Omental fat pad (tissue), 4 donors: ENCODE measurements at places on chromosomes 3 and 15.

DNA sequence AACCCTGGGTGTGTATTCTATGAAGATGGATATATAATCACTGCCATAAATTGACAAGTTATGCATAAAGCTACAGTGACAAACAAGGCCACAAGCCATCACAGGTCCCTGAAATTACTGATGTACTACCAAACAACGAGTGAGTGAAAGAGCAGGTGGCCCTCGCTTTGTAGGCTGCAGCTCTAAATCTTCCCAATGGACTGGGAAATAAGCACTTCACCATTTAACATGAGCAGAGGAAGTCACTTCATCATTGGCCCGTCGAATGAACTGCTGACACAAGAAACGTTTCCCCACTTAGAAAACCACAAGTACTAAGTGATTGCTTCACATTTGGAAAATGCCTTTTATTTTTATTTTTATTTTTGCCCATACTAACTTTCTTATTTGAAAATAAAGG lies 218.0 kb downstream of the ZNF385D start:
- DNase-seq, result no peak

DNA sequence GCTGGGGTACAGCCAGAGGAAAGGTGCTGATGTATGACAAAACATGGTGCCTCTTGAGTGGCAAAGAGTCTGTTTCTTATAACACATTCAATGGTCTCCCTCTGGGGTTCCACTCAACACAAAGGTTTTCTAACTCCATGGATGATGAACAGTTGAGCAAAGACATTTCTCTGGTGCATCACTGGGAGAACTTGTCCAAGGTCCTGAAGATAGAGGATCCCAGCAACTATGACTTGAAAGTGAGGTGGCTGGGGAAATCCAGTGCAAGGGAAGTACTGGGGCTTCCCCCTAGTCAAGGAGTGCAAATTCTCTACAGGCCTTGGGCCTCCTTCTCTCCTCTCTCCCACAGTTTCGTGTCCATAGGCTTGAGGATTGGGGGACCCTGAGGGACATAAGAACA lies 431.1 kb downstream of the WDR72 start:
- DNase-seq, result no peak

- DNase-seq, result no peak
Observed at GRCh38 chr3:11288021-11288491, 15.9 kb downstream of the ATG7 start.

DNA sequence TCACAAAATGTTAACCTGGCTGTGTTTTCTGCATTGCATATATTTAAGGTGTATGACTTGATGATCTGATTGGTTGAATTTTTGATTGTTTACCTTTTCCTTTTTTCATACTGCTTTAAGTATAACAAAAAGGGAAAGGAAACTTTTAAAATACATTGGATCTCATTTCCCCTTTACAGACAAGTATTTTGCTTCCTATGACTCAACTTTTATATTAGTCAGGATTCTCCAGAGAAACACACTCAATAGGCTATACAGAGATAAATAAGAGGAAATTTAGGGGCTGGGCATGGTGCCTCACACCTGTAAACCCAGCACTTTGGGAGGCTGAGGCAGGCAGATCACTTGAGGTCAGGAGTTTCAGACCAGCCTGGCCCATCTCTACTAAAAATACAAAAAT lies 205.8 kb downstream of the TJP1 start:
- no peak for DNase-seq

- no peak for DNase-seq
Observed at GRCh38 chr3:32276279-32276841, 37.9 kb downstream of the CMTM8 start.
